ENCODE measurements at places on chromosomes 3 and 15.

- no peak for DNase-seq
Measured at GRCh38 chr15:39110336-39110735, 470.5 kb upstream of the THBS1 start.

- no peak for DNase-seq
Measured at GRCh38 chr15:64847448-64847847, 5.7 kb downstream of the PLEKHO2 start.

DNA sequence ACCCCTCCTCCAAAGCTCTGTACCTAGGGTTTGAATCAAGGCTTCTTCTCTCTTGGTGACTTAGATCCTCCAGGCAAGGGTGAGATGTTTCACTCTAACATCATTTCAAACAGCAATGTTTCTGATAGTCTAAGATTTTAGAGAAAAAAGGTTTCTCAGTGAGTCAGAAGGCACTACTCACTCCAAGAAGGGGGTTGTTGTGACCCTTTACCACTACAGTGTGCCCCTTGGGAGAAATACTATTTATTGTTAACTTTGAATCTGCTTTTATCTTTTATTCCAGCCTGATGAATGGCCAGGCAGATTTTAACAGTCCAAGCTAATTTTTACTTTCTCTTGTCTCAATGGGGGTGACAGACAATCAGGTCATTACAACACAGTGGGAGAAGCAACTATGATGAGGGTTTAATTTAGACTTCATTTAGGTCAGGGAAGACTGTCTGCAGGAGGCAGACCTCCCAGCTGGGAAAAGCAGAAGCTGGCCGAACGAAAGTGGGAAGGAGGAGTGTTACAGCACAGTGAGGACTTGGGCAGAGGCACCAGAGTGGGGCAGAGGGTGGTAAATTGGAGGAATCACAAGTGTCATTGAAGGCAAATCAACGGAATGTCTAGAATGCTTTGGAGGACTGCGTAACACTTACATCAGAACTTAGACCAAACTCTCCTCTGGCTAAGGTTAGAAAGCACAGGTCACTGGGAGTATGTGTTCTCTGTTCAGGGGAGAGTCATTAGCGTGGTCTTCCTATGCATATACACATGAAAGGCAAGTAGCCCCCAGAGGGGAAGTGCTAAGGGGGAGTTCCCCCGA, 21.2 kb downstream of the ZNF860 start:
- no peak for DNase-seq

DNA sequence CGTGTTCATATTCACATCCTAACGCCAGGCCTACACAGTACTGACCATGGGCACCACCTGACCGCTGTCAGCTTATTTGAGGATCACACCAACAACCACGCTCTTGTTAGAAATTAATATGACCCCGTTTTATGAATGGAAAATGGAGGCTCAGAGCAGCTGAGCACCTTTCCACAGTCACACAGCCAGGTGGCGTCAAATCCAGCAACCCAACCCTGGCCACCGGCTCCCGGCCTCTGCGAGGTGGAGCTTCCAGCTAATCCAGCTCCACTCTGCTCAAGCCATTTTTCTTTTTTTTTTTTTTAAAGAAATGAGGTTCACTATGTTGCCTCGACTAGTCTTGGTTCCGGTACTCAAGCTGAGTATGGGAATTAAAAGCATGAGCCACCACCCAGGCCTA, 41.3 kb downstream of the RPN1 start:
- DNase-seq: no peak

- DNase-seq: no peak
Measured at GRCh38 chr3:131731709-131732108, 228.9 kb upstream of the MRPL3 start.

Data from CD4-positive, alpha-beta memory T cell (primary cell).